Endodermal cell (in vitro differentiated cells): ENCODE measurements at places on chromosomes 5 and 9. TPM values are rescaled to one million over a fixed set of nuclear protein-coding genes. Genes with fewer than 3 reads are reported as not detected.

The SPATA31C1 gene
- total RNA-seq = not detected in 3 replicates

The EPB41L4B gene
- 4.6 to 6.6 TPM (median 5.8 TPM) in 3 replicates for total RNA-seq

The CXCL14 gene
- total RNA-seq = 0.44 and 0.66 TPM in 2 replicates

The OTP gene
- total RNA-seq = not detected in 3 replicates

The PLAC8L1 gene
- total RNA-seq = 0.52 and 1.5 TPM in 2 replicates

The ADAMTS6 gene
- total RNA-seq = 2.8 and 3.4 TPM in 2 replicates

The GNAQ gene
- total RNA-seq = 46.0 to 52.2 TPM (median 48.8 TPM) in 3 replicates

The MOB3B gene
- total RNA-seq = 5.4 and 5.6 TPM in 2 replicates

The CWC27 gene
- 69.4 and 74.8 TPM in 2 replicates for total RNA-seq
